Activated CD4-positive, CD25-positive, alpha-beta regulatory T cell treated with anti-CD3 and anti-CD28 coated beads, Interleukin-2, amount 50 U/mL, for 16 hours (primary cell): ENCODE measurements at places on chromosomes 16 and 17.

- DNase-seq, result no peak
Measured at GRCh38 chr17:64950871-64951270, 31.6 kb upstream of the LRRC37A3 start.

GRCh38 chr16:80457871-80458270 lies 82.9 kb upstream of the DYNLRB2 start:
- DNase-seq, result no peak

- no peak for DNase-seq
Measured at GRCh38 chr17:39598630-39599003, 9.1 kb downstream of the NEUROD2 start.

GRCh38 chr17:76452660-76453430 lies at the start of gene UBE2O:
UBE2O (minus strand) TSS chr17:76453152; CDS start chr17:76453141, 11 bp downstream.
- DNase-seq, result peak; percentile 77

- no peak for DNase-seq
Measured at GRCh38 chr17:53794875-53795274, 27.9 kb upstream of the KIF2B start.

- DNase-seq, result no peak
Measured at GRCh38 chr16:84501077-84501735, 3.3 kb downstream of the MEAK7 start.

DNA sequence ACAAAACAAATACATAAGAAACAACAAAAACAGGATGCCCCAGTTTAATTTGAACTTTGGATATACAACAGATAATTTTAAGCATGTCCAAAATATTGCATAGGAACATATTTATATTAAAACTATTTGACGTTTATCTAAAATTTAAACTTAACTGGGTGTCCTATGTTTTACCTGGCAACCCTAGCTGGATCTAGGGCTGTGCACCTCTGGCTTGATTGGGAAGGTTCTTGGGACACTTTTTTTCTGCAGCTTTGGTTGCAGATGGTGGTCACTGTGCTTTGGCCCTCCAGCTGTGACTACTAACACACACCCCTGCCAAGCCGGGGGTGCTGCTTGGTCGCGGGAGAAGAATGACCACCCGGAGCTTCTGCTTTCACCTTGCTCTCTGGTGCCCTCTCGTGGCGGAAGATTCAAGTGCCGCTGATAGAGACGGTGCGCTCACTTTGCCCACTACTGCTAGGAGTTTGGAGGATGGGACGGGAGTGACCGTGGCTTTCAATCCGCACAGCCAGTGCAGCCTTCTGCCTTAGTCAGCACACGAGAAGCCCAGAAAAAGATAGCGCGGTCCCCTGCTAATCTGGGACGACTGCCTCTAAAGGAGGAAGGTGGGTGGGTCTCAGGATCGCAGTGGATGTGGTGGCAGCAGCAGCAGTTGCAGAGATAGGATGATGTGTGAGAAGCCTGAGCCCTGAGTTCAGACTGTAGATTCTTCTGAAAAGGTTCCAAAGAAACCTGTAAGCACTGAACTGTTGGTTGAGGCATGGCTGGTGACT lies 6.7 kb downstream of the SPACA3 start:
- DNase-seq, result peak; percentile 43

GRCh38 chr17:74345433-74346241 lies 16.0 kb downstream of the BTBD17 start:
- no peak for DNase-seq

DNA sequence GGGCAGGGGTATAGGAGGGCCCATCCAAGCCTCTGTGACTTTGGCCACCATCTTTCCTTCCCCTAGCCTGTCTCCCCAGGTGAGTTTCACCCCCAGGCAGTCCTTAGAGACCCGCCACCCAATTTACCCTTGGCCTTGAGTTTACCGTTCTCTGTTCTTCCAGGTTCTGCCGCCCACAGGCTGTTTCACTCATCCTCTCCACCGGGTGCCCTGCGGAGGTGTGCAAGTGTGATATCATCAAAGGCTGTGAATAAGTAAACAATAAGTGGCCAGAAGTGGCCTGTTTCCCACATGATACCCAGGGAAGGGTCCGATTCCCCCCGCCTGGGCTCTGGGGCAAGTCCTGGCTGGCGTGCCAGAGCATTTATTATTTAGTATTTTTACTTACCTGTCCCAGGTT lies 15.1 kb upstream of the TLCD3B start:
- DNase-seq, result no peak

- DNase-seq, result no peak
Measured at GRCh38 chr17:51888816-51889215, 269.7 kb downstream of the CA10 start.

GRCh38 chr16:82589407-82589806 lies 37.4 kb upstream of the CDH13 start:
- no peak for DNase-seq

GRCh38 chr17:63927464-63928171 lies 4.5 kb downstream of the CD79B start:
- DNase-seq, result no peak

DNA sequence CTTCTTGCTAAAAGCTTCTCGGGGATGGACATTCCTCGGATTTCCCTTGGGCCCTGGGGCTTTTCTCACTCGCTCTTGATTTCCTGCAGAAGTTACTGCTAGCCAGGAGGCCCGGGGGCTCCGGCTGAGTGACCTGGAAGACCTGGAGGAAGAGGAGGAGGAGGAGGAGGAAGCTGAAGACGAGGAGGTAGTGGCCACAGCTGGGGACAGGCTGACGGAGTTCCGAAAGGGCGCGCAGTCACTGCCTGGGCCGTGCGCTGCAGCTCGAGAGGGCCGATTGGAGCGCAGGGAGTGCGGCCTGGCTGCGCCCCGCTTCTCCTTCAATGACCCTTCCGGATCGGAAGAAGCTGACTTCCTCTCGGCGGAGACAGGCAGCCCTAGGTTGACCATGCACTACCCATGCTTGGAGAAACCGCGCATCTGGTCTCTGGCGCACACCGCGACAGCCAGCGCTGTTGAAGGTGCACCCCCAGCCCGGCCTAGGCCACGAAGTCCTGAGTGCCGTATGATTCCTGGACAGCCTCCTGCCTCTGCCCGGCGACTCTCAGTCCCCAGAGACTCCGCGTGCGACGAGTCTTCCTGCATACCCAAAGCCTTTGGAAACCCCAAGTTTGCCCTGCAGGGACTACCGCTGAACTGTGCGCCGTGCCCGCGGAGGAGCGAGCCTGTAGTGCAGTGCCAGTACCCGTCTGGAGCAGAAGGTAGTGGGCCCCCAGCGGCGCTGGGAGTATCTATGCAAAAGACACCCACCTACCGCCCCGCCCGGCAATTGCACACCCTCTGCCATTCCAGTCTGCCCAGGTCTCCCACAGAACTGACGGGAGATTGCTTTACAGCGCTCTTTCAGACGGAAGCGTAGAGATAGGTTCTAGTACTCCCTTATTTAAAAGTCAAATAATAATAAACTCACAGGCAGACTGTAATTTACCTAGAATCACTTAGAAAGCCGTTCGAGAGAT lies 4.9 kb downstream of the IRX6 start:
- DNase-seq, result no peak

DNA sequence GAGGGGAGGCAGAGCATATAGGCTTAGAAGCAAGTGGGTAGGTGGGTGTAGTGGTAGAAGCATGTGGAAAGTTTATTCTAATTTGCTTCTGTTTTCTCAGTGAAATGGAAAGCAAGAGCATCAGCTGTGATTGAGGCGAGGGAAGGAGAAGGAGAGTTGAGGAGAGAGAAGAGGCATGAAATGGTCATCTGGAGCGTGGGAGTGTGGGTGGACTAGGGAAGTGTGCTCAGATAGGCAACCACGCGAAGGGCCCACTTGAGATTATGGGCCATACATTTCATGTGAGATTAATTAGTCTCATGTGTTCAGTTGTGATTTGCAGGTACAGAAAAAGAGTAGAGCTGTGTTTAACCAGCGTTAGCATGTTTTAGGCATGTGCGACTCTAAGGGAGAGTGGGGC lies 20.8 kb upstream of the CDC6 start:
- DNase-seq, result no peak

- no peak for DNase-seq
Measured at GRCh38 chr17:66304304-66305174, 2.1 kb downstream of the PRKCA start.

GRCh38 chr17:3921502-3922319 lies 5.4 kb upstream of the P2RX1 start:
- DNase-seq, result no peak

DNA sequence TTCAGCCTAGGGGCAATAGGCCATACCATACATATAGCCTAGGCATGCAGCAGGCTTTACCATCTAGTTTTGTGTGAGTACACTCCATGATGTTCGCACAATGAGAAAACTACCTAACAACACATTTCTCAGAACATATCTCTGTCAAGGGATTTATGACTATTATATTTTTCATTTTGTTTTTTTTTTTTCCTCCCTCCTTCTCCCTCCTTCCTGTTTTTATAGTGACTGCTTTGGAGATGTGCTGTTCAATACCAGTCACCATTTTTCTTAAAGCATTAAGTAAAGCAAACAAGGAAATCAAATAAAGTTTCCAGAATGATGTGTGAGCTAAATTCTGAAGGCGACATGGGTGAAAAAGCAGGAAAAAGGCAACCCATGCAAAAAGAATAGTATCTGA lies 194.6 kb downstream of the STX8 start:
- no peak for DNase-seq

GRCh38 chr17:57468932-57469775 lies 212.8 kb downstream of the MSI2 start:
- DNase-seq, result no peak

- DNase-seq, result no peak
Measured at GRCh38 chr16:83550183-83550569, 257.6 kb upstream of the HSBP1 start.

DNA sequence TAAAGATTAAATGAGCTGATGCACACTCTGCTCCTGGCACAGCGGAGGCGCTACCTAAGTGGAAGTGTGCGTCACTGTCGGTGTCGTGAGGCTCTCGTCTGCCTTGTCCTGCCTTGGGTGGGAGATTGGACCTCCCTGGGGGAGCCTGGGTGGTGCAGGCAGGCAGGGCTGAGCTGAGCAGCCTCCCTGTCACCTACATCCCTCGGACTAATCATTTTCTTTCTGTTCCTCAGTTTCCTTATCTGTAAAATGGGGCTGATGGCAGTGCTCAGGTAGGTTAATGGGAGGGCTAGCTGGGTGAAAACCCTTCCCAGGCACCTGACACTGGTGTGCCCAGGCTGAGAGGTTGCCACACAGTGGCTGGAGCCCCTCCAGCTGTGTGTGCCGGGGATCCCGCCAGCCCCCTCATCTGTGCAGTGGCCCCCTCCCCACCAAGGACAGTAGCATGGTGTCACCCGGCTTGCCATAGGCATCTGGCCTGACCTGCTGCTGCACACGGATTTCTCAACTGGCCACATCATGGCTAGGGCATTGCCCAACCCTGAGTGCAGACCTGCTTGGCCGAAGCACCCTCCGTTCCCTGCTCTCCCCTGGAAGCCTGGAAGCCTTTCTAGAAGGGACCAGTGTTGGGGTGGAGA lies 4.3 kb downstream of the ADCY7 start:
- DNase-seq, result no peak

DNA sequence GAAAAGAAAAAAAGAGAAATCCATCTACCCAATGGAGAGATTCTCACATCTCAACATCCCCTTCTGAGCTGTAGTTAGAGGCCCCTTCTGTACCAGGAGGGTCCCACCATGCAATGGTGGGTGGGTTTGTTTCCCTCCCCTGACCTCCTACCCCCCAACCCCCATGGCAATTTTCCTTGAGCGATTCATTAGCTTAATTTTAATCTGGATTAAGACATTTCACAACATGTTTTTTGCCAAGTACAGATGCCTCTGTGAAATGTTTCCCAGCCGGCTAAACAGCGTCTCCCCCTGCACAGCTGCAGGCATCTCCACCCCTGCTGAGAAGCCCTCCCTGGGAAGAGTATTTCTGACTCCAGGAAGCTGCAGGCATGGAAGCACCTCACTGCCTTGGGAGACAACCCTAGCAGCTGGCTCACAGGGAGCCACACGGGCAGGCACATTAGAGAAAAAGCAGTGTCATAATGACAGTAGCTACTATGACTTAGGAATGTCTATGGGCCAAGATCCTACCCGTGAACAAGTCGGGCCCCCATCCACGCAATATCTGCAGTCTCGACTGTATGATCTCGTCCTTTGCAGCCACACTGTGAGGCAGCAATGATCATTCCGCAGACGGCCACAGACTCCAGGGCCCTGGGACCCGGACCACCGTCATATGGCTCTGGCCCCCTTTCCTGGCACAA lies 117.3 kb downstream of the ADCY9 start:
- DNase-seq, result no peak

DNA sequence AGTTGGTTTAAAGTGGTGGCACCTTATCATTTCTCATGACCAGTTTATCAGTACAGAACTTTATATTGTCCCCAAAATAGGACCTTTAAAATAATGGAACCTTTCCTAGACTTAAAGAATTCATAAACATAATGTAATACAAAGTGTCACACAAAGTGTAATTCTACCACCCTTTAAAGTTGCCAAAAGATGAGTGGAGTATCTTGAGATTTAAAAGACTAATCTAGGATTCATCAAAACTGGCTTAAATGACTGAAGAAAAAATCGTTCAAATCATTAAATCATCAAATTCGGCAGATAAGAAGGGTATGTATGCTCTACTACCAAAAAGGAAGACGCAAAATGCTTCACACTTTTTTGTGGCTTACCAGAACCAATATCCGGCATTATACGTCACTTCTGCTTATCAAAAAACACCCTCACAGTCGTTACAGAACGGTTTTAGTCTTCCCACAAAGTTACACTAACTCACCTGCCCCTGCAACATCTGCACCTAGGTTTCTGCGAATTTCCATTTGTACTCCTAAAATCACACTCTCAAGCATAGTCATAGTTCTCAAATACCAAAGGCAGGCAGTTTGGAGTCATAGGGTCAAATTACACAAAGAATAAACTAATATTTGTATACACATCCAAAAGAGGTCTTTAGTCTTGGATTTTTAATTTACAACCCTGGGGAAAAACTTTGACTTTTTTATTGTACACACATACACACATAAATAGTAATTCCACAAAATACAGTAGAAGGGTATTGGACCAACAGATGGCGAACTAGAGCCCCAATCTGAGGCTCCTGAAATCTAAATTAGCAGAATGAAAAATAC lies 1.4 kb upstream of the KANSL1 start:
- peak; percentile 62 for DNase-seq

DNA sequence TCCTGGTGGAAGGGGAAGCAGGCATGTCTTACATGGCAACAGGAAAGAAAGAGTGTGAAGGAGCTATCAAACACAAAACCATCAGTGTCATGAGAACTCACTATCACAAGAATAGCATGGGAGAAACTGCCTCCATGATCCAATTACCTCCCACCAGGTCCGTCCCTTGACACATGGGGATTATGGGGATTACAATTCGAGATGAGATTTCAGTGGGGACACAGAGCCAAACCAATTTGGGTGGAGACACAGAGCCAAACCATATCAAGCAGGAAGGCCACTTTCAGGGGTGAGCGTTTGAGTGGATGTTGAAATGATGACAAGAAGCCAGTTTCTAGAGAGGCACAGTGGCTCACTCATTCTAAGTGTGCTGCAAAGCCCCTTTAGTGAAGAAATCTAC lies 143.8 kb downstream of the CPPED1 start:
- no peak for DNase-seq
